ENCODE measurements at places on chromosomes 12 and 14.

- DNase-seq: no peak
These were observed 23.3 kb downstream of the TMED8 start for GRCh38 chr14:77353469-77354141.

DNA sequence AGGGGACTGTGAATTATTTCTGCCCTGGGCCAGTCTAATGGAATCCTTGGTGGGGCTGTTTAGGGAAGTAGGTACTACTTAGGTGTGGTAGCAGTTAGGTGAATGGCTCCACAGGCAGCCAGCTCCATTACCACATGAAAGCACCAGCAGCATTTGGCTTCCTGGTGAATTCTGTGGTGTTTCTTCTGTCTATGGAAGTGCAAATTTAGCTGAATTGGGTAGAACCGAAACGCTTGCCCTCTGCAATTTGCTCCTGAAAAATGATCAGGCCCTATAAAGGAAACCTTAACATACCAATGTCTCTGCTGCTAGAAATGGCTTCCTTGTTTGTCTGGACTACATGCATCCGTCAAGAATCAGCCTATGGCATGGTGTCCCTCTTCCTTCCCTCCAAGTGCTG, 16.4 kb downstream of the FLRT2 start:
- no peak for DNase-seq

- no peak for DNase-seq
These were observed 147.1 kb downstream of the GRIP1 start for GRCh38 chr12:66531766-66532165.

DNA sequence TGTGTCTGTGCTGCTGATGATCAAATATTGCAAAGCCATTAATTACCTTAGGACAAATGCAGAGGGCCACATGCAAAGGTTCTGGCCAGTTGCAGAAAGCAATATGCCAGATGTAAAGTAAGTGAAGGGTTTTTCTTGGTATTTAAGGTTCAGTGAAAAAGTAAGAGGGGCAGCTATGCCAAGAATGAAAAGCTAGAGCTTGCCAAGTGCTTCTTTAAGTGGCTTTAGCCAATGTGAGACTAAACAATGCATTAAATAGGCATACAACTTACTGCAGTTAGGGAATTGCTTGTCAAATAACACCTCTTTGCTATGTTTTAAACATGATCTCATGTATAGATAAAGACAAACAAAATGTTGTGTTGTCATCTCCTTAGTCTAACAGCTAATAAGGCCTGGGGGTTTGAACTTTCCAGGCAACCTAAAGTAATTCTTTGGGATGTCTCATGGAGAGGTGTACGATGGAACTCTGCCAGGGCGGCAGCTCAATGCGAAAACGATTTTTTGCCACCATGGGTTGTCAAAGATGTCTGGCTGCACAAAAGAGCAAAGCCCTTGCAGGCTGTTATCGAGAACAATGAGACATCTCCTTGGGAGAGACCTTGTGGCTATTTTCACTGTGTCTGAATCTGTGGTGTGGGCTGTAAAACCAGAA, 12.0 kb downstream of the IGF1 start:
- no peak for DNase-seq

GRCh38 chr14:33406766-33407165, 468.1 kb downstream of the NPAS3 start:
- DNase-seq: no peak
